ENCODE measurements at places on chromosomes 11 and 22. TPM values are rescaled to one million over a fixed set of nuclear protein-coding genes. Genes with fewer than 3 reads are reported as not detected.

The OVCH2 gene
- total RNA-seq, result not detected

The RIBC2 gene
- not detected for total RNA-seq

The MPEG1 gene
- 2.3 TPM for total RNA-seq

The OR5B21 gene
- total RNA-seq, result 0.95 TPM

The HIPK3 gene
- 47.2 TPM for total RNA-seq

The C22orf23 gene
- total RNA-seq, result not detected

The INS gene
- 0.82 TPM for total RNA-seq

The POTEH gene
- total RNA-seq, result not detected

The CD248 gene
- total RNA-seq, result 2.5 TPM

The OR10A2 gene
- total RNA-seq, result not detected

The KDM4E gene
- total RNA-seq, result not detected

The HTR3B gene
- not detected for total RNA-seq

The FOSL1 gene
- 0.65 TPM for total RNA-seq

The TMEM25 gene
- 22.4 TPM for total RNA-seq

The SPA17 gene
- 0.88 TPM for total RNA-seq

The MOV10L1 gene
- total RNA-seq, result not detected

The SYT13 gene
- 0.20 TPM for total RNA-seq

The RAB3IL1 gene
- 0.12 TPM for total RNA-seq

The MYOD1 gene
- total RNA-seq, result not detected

The FBLN1 gene
- 1.0 TPM for total RNA-seq

The GCAT gene
- 2.3 TPM for total RNA-seq

The OR8B12 gene
- total RNA-seq, result not detected

The RSF1 gene
- 81.5 TPM for total RNA-seq

The ARCN1 gene
- 117 TPM for total RNA-seq

The MCAM gene
- 10.2 TPM for total RNA-seq

The NPAS4 gene
- not detected for total RNA-seq

The PKP3 gene
- total RNA-seq, result 0.44 TPM

The ZBTB16 gene
- total RNA-seq, result 9.5 TPM

The RFPL1 gene
- not detected for total RNA-seq

The TMA7B gene
- 8.0 TPM for total RNA-seq

The CBLIF gene
- total RNA-seq, result not detected

The OR2AG1 gene
- total RNA-seq, result not detected

The ARHGAP8 gene
- 4.7 TPM for total RNA-seq

The ZNRF3 gene
- 2.1 TPM for total RNA-seq

The FLRT1 gene
- not detected for total RNA-seq

The TRIM49D1 gene
- not detected for total RNA-seq

The LRRC56 gene
- total RNA-seq, result 6.1 TPM

The OR52H1 gene
- total RNA-seq, result 0.26 TPM

The BTG4 gene
- total RNA-seq, result not detected

The CHRNA10 gene
- 2.4 TPM for total RNA-seq

The HBB gene
- 0.70 TPM for total RNA-seq

The C22orf15 gene
- total RNA-seq, result 2.2 TPM

The TNNI2 gene
- 0.39 TPM for total RNA-seq

The ANO3 gene
- not detected for total RNA-seq

The INPPL1 gene
- total RNA-seq, result 147 TPM

The RIMBP3C gene
- 3.9 TPM for total RNA-seq

The RBFOX2 gene
- 1.5 TPM for total RNA-seq

The DNAJB13 gene
- 0.19 TPM for total RNA-seq

All from T-cell (primary cell).